NCI-H1436 treated with DMSO at 0.1 percent for 48 hours (cell line): ENCODE measurements at places on chromosomes 7 and 10.

GRCh38 chr7:140176811-140177702, at the start of gene KDM7A:
Gene KDM7A (minus strand): TSS chr7:140176983. CDS start chr7:140176937, 46 bp downstream.
- DNase-seq = no peak

- no peak for DNase-seq
These were observed 54.4 kb downstream of the ARMH3 start for GRCh38 chr10:102001435-102002068.

DNA sequence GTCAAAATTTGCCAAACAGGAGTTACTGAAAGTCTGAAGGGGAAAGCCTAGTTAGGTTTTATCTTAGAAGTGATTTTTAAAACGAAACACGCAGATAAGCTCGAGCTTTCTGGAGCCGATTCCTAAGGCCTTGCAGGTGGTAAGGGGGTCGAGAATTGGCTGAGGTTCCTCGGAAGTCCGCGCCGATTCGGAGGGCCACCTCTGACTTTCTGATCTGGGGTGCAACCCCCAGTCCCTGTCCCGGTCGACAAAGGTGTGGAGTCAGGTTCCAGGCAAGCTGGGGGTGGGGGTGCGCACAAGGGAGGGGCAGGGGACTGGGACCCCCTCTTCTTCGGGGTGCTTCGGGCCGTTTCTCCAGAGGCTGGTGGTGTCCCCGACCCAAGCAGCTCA, 701 bp upstream of the CUL1 start:
- no peak for DNase-seq

GRCh38 chr10:129025787-129026186, 441.3 kb upstream of the MGMT start:
- DNase-seq = no peak

GRCh38 chr7:27523321-27523720, 139.4 kb downstream of the HIBADH start:
- no peak for DNase-seq

- no peak for DNase-seq
These were observed 9.3 kb downstream of the KCNH2 start for GRCh38 chr7:150968734-150969372.

GRCh38 chr10:58409956-58410610, 24.9 kb downstream of the TFAM start:
- no peak for DNase-seq

DNA sequence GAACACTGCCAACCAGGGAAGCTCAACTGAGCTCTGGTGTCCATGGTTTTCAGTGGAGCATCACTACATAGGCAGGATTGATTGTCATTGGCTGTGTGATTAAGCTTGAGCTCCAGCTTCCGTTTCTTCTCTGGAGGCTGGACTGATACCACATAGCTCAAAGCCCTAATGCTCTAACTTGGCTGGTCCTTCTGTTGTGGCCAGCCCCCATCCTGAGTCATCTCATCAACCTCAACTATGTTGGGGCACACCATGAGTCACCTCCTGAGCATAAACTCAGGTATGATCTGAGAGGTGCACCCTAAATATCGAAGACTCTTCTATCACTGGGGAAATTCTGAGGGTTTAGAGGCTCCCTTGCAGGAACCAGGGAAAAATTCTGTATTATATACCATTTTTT, 114.5 kb upstream of the INHBA start:
- no peak for DNase-seq

DNA sequence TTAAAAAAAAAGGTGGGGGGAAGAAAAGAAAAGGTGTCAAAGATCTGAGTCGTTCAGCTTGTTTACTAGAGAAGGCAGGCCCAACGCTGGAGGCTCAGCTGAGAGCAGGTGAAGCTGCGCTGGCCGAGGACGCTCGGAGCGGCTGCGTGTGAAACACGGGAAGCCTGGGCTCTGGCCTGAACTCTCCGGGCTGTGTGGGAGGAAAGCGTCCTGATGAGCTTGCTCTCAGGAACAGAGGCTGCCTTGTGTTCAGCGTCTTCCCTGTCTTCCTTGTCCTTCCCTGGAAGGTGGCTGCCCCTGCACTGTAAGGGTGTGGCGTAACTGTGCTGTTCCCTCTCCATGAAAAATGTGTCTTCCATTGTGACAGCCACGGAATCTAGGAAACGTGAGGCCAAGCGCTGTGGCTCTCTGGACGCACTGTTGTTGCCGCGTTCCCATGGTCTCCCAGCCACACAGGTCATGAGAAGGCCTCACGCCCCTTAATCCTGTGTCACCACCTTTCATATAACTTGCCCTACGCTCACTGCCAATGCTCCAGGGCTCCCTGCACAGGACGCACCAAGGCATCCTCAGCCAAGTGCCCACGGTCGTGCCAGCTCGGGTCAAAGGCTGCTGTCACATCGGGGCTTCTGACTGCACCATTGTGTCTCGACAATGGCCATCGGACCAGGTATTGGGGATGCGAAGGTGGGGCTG, 15.8 kb downstream of the IL15RA start:
- DNase-seq = no peak

DNA sequence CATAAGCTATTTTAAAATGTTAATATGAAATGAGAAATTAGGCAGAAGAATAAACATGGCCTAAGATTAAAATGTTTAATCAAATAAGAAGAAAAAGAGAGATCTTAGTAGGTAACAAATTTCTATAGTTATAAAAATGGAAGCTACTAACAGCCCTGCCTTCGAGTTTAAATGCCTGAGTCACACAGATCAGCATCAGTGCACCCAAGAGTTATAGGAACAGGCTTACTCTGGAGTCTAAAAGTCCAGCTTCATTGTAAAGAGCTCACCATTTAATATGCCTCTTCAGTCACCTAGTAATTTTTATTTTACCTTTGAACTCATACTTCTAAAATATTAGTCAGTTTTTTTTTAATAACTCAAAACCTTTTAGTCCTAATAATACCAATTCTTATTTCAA, 52.6 kb downstream of the BRI3 start:
- no peak for DNase-seq

GRCh38 chr10:130395248-130395936, 259.2 kb downstream of the GLRX3 start:
- no peak for DNase-seq

GRCh38 chr7:80785276-80785675, 133.6 kb downstream of the SEMA3C start:
- DNase-seq = no peak

- DNase-seq = peak; percentile 11
These were observed 422.8 kb downstream of the DPP6 start for GRCh38 chr7:154474903-154475520.

DNA sequence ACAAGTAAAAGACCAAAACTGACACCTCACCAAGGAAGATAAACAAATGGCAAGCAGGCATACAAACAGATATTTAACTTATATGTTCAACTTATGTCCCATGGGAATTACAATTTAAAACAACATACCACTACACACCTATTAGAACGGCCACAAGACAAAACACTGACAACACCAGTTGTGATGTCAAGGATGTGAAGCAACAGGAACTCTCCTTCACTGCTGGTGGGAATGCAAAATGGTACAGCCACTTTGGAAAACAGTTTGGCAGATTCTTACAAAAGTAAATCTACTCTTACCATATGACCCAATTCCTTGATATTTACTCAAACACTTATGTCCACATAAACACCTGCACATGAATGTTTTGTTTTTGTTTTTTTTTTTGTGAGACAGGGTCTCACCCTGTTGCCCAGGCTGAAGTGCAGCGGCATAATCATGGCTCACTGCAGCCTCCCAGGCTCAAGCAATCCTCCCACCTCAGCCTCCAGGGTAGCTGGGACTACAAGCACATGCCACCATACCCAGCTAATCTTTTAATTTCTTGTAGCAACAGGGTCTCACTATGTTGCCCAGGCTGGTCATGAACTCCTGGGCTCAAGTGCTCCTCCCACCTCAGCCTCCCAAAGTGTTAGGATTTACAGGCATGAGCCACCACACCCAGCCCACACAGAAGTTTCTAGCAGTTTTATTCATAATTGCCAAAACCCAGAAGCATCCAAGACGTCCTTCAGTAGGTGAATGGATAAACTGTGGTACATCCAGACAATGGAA, 27.3 kb downstream of the HERC4 start:
- no peak for DNase-seq

- DNase-seq = no peak
These were observed 290.8 kb upstream of the ZNF32 start for GRCh38 chr10:43939389-43939938.

GRCh38 chr10:100999742-101000126, at the start of gene LZTS2:
Gene LZTS2 (plus strand): TSS chr10:100999808. CDS start chr10:101002539, 2,731 bp downstream.
- no peak for DNase-seq

- no peak for DNase-seq
These were observed 35.4 kb downstream of the CPED1 start for GRCh38 chr7:121023683-121024511.

DNA sequence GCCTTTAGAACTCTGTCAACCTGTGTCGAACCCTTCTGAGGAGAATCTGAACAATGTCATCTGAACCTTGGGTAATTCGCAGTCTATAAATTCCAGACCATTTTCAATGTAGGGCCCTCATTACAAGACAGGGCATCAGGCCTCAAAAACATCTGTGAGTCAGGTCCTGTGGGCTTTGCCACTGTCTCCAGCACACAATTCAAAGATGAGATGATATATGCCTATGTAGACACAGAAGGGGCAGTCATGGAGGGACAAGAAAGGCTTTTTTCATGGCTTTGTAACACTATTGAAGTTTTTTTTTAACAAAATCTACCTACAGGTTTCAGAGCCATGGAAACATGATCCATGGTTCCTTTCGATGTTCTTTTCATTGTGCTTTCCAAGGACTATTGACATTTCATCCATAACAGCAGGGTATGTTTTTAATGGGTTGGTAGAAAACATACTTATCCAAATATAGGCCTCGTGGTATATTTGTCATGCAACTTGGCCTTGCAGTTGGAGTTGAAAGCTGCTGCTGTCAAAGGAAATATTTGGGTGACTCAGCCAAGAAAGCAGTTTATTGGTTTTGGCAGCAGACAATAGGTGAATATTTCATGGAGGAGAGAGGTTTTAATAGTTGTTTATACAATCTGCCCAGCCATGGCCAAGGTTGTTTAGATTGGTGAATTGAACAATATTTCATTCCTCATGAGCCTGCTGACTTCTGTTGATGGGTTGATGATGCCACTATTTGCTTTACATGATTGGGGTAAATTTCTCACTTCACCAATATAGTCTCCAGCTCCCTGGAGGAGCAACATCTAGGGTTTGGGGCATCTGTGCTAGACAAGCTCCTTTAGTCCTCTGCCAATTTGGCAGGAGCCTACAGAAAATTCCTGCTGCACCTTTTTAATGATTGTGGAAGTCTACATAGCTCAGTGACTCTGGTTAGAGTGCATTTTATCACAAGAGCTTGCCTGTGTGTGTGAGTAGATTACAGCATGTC, 158.4 kb upstream of the TMEM72 start:
- no peak for DNase-seq

DNA sequence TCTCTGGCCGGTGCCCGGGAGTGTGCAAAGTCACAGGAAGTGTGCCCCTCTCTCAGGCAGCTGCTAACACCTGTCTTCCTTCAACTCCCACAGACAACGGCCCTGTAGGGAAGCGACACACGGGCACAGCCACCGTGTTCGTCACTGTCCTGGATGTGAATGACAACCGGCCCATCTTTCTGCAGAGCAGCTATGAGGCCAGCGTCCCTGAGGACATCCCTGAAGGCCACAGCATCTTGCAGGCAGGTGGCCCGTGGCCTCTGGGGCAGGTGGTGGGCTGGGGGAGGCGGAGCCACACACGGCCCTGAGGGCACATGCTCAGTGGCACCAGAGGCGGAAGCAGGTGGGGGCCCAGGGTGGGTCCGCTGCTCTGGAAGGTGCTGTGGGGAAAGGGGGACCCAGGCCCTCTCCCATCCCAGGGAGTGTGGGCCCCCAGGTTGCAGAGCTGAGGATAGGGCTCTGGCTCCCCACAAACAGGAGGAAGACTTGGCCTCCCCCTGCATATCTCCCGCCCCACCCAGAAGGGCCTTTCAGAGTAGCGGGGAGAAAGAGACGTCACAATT, 6.9 kb downstream of the C10orf105 start:
- DNase-seq = no peak

DNA sequence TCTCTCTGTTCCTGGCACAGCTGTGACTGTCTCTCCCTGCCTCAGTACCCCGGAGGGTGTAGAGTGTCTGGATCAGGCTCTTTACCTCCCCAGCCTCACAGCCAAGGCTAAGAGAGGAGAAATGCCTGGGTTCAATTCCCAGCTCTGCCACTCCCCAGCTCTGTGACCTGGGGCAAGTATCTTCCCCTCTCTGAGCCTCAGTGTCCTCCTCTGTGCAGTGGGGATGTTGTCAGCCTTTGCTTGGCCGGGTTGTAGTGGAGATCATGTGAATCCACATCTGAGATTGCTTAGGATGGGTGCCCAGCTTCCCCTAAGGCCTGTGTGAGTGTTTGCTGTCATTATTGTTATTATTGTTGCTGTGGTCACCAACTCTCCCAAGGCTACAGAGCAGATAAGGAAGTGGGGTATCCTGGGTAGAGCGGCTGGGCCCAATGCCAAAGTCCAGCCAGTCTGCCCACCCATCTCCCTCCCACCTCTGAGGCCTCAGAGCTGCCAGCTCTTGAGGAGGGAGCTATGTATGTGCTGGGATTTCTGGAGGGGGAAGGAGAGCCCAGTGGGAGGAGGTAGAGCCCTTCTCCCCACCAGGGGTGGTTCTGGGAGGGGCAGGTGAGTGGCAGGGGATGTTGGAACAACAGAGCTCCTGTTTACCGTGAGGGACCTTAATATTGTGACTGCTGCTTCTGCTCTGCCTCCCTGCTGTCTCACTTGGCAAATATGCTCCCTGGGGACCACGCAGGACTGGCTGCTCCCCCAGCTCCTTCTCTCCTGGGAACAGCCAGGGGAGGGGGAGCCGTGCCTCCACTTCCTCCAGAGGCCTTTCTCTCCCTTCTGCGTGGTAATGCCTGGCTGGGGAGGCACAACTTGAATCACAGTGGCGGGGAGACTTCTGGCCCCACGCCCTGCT, 170.5 kb downstream of the RPS24 start:
- peak; percentile 77 for DNase-seq

DNA sequence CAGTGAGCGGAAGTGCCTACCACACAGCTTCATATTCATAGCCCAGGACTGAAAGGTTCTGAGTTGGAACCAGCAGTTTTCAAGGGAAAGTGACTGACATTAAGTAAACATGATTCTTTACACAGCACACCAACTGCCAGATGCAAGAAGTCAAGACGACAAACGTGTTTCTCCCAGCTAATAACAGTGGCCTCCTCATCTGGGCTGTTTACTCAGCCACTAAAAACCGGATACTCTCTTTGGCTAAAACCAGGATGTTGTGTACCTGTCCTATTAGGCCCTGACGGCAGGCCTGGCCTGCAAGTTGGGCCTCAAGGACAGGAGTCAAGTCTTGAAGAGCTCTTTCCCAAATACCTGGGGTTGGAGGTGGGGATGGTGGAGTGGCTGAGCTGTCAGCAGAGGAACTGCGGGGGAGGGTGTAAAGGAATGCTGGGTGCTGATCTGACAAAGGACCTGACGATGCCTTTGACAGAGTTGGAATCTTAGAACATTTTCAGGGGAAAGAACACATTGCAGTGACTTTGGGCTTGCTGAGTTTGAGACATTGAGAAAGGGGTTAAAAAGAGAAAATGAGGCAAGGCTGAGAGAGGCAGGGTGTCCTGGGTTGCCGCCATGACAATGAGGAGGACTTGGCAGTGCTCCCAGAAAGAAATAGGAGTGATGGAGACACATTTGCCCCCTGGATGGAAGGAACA, 57.7 kb downstream of the STEAP1B start:
- DNase-seq = no peak
